ENCODE measurements at places on chromosomes 2 and 18.

DNA sequence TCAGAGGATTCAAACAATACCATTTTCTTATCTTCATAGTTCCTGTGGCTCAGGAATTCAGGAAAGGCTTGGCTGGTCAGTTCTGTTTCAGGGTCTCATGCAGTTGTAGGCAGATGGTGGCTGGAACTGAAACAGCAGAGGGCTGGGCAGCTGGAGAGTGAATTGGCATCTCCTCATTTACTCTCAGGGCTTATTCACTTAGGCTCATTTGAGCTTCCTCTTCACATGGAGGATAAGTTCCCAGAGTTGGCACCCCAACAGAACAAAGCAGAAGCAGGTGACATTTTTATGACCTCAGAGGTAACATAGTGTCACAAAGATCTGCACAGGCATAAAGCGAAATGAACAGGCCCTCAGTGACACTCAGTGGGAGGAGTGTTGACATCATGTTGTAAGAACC lies 66.1 kb downstream of the RBBP8 start:
- DNase-seq, result no peak

DNA sequence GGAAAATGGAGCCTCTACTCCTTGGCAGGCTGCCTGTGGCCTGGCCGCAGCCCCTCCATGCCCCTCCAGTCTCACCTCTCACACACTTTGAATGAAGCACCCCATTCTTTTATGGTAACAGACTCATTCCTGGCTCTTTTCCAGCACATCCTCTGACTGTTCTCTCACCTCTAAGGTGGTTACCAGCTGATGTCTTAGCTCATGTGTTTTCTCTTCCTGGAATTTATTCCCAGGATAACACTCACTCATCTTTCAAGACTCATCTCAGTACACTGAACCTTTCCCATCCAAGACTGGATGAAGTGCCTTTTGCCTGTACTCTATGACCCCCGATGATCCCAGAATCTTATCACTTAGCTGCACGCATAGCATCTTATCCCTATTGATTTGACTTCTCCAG lies 50.6 kb downstream of the SLC9A4 start:
- DNase-seq, result no peak

- DNase-seq, result no peak
Observed at GRCh38 chr2:84854850-84855249, 26.0 kb downstream of the TRABD2A start.

- no peak for DNase-seq
Observed at GRCh38 chr18:32349728-32350395, 120.8 kb downstream of the GAREM1 start.

DNA sequence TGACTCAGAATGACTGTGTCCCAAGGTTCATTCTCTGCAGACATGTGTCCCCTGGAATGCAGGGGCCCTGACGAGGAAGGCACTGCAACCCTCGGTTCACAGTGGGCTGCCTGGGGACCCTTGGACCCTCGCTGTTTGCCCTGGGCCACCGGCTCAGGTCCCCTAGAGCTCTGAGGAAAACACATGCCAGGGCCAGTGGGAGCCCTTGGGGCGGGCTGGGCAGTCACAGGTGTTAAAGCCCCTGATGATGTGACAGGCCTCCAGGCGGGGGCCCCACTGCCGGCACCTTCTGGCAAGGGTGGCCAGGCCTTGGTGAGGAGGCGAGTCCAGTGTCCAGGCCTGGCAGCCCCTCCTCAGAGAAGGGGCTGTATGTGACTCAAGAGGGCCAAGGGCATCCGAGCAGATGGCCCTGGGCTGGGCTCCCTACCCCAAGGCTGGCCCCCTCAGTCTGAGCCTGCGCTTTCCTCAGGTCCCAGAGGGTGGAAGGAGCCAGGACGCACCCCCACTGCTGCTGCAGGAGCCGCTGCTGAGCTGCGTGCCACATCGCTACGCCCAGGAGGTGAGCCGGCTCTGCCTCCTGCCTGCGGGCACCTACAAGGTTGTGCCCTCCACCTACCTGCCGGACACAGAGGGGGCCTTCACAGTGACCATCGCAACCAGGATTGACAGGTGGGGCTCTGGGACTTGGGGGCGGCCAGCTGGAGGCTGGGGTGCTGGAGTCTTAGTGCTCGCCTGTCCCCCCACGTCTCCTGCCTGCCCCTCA lies 11.1 kb downstream of the CAPN10 start:
- peak; percentile 46 for DNase-seq

DNA sequence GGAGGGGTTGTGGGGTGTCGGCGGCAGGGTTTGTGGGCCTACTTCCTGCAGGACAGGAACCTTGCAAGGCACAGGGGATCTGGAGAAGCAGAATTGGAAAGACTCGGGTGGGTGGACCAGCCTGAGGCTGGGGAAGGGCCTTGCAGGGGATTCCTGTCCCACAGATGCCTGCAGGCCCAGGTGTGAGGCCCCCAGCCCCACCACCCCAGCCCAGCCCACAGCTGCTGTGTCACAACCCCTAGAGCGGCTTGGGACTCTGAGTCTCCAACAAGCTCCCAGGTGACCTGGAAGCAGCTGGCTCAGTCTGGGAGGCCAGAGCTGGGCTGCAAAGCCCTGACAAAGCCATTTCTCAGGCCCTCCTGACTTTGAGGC lies 93.1 kb downstream of the ZFP36L2 start:
- DNase-seq, result no peak

DNA sequence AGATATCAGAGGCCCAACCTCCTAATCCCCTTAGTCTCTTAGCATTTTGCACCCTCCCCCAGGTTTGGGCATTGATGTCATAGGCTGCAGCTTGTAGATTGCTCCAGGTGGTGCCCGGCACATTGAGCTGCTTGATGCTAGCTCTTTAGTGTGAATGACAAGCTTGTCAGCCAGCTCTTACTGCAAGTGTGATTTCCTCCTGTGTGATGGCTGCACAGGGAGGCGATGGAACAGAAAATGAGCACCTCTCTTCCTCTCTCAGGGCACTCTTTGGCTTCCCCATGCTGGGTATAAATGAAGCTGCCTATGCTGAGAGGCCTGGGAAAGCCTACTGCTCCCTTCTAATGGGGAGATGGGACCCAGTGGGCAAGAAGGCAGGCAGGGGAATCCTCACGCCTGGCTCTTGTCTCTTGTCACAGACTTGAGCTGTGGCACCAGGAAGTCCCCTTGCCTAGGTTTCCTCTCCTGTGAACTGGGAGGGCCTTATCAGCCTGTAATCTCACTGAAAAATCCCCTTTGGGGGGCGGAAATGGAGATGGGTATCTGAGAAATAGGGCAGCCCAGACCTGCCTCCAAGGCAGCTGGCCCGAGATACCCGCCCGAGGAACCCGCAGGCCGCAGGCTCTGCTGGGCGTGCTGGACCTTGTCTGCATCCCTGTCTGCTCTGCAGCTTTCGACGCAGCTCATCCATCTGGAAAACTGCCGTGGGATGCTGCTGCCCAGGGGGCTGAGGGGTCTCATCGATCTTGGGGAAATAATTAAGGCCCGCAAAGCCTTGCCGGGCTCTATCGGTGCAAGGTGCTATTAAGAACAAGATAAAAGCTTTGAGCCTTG lies 163.5 kb upstream of the CXCR4 start:
- DNase-seq, result no peak

DNA sequence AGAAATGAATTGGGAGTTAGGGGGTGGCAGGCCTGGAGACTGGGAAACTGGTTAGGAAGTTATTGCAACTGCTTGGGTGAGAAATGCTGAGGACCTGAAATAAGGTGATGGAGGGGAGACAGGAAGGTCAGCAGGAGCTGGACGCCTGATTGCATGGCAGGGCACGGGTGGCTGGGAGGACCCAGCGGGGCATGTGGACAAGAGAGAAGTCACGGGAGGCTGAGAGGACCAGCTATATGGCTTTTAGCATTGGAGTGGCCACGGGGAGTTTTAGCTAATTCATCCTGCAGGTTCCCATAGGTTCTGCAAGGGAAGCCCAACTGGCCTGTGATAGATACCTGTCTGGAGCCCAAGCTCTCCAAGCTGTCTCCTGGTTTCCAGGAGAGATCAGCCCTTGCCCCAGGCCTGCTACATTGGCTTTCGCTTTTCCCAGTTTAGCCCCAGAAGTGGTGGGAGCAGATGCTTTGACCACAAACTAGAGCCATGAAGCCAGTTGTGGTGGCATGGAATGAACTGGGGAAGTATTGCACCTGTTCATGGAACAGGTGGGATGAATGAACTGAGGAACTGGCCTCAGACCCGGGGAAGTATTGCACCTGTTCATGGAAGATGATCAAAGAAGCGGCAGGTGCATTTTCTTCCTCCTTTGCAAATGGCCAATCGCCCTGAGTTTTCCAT lies 93.6 kb upstream of the TAF1B start:
- no peak for DNase-seq

DNA sequence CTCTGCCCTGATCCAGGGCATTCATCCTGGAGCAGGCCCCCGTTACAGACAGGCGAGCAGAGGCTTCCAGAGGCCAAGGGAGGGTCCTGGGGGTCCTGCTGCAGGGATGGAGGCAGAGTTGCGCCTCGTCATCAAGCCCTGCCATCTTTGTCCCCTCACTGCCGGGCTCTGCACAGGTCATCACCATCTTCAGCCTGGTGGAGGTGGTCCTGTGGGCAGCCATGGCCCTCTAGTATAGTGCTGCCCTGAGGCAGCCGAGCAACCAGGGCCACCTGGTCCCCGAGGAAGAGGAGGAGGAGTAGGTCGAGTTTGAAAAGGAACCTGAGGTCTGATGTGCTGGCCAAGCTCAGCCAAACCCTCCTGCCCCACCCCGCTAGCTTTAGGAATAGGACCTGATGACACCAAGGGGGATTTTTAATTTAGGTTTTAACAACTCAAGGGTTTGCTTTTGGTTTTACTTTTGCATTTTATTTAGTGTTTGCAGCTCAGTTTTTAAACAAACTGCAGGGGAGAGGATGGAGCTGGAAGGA lies 8.8 kb upstream of the ALPI start:
- peak; percentile 36 for DNase-seq

DNA sequence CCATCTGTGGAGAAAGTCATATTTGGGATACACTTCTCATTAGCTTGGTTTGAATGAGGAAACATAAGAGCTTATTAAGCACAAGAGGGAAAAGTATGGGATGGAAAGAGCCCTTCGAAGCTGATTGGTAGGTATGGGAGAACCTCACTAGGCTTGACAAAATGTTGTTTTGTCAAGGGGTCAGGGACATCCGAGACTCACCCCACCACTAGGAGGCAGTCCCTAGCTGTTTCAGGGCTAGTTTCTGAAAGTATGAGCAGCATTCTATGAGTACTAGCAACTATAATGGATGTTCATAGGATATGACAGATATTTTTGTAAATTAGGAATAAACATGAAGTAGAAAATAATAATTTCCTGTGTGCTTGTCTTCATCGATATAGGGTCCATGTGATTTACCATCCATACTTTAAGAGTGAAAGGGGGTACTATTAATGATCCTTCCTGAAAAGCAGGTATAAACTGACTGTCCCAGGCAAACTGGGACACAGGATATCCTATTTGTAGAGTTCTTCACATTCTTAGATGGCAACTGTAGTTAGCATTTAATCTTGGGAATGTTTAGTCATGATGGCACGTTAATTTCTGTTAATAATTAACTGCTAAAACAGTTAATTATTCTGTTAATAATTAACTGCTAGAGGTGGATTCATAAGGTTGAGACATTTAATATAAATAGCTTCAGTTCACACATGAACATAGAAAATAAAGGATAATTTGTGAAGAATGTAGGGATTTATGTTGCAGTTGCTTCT lies 28.4 kb downstream of the OTX1 start:
- no peak for DNase-seq

GRCh38 chr18:72826736-72827135 lies 41.1 kb downstream of the NETO1 start:
- no peak for DNase-seq

DNA sequence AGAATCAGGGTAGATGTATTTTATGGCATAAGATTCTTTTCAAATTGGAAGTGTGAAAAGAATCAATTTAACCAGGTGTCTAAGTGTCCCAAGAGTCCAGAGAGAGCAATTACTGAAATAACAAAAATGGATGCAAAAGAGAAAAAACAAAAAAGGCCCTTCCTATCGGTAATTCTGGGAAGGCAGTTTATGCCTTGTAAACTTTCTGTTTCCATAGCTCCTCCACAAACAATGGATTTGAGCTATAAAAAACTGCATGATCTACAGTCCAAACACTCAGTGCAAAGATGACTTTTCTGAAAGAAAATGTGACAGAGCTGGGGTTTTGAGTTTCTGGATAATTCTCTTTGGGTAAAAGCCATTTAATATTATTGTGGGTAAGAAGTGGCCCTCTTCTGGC lies 366.1 kb downstream of the EN1 start:
- DNase-seq, result no peak

DNA sequence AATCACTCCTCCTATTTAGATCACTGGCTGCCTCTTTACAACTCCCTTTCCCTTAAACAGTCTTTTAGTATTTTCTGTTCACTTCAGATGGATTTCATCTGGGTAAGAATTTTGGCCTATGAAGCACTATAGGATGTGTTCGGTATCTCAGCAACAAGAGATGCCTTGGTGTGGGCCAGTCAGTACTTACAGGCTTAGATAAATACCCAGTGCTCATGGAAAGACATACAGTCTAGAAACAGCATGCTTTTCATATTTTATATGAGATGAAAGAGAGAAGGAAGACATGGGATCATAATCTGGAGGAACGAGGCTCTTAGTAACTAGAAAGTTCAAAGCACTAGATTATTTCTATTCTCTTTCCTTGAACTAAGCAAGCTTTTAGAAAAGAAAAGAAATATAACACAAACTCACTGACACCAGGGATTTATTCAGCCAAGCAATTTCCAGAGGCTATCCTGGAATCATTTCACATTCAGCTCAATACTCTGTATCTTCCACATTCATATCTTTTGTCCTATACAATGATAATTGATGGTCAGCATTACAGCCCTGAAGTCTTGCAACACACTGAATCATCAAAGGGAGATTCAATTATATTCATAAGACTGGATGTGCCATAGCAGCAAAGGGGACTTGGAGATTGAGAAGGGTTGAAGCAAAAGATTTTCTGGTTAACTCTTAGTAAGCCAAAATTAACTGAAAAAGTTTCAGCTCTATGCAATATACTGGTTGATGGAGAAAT lies 408.8 kb upstream of the LYPD1 start:
- DNase-seq, result no peak

- DNase-seq, result no peak
Observed at GRCh38 chr2:13046557-13047165, 329.9 kb downstream of the TRIB2 start.

DNA sequence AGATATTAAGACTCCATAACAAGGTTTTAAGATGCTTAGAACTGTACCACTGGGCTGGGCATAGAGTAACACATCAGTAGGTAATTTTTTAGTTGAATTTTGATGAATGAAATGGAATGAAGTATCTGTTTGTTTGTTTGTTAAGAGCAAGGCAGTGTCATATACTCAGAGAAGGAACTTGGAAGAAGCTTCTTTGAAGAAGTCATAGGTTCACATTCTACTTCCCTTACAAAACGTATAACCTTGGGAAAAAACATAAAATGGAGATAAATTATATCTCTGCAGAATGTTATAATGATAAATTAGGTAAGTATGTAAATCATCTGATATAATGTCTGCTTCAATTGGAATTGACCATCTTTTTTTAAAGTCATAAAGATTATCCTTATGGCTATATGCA lies 122.1 kb upstream of the SLC39A10 start:
- DNase-seq, result no peak
